ENCODE measurements at places on chromosomes 11 and 22. TPM values are rescaled to one million over a fixed set of nuclear protein-coding genes. Genes with fewer than 3 reads are reported as not detected.

- no peak for DNase-seq
Observed at GRCh38 chr22:50262973-50263617, 1.6 kb upstream of the MAPK12 start.

DNA sequence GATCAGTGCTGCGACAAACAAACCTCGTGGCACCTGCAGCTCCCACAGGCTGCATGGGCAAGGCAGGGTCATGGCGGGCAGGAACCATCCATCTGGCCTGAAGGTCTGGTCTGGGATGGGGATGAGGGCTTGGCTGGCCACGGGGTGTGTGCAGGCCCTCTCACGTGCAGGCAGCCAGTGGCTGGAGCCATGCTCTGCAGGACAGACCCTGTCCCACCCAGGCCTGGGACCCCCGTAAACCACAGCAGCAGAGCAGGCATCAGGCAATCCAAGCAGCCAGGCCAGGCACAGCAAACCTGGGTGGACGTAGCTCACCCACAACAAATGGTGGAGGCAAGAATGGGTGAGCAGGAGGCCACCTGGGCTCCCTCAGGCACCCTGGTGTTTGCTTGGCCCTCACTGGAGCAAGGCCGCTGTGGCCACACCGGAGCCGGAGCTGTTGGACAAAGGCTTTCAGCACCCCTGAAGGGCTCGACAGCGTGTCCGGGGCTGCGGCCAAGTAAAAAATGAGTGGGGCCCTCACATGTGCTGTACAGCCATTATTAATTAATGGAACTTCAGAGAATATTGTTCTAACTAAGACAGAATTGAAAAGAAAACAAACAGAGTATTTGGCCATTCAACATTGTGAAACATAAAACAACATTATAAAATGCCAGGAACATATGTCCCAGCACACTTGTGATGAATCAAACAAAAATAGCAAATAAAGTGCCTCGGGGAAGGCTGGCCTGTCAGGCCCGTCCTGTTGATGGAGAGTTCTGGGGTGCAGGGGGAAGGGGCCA, 24.0 kb upstream of the GNB1L start:
- no peak for DNase-seq

- no peak for DNase-seq
Observed at GRCh38 chr11:70756756-70757155, 358.4 kb downstream of the CTTN start.

DNA sequence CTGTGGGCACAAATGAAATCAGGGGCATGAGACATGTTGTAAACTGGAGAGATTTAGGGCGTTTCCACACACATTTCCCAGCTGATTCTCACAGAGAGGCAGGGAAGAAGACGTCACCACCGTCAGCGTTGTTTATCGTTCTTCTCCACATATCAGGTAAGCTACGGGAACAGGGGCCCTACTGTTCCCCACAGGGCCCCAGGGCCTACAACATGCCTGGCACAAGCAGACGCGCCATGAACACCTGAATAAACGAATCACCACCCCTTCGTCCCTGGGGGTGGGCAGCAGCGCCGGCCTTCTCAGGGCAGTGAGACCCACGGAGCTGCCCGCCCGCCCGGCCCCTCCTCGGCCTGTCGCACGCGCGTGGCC, 342 bp downstream of the EFCAB6 start:
- no peak for DNase-seq

DNA sequence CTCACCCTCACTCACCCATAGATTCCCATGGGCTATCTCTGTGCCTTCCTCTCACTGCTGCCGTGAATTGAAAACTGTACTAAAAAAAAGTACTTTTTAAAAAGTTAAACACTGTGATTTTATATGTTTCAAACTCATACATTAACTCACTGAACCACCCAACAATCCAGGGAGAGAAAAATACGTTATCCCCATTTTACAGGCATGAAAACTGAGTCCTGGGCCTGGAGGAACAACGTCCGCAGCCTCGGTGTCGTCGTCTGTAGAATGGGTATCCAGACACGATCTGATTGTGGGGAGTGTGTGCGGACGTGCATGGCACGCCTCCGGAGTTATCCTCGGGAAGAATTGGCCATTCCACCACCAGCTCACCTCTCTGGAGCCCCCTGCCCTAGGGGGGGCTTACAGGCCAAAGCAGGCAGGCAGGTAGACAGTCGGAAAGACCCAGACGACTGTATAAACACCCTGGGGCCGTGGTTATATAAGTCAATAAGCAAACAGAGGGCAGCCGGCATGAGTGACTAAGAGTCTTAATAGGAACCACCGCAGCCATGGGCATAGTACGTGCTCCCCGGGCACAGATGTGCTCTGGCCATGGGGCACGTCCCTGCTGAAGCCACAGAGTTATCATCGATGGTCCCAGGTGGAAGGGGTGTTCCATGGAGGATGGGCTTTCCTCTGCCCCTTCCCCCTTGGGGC, 7.1 kb upstream of the PDGFB start:
- DNase-seq = no peak

DNA sequence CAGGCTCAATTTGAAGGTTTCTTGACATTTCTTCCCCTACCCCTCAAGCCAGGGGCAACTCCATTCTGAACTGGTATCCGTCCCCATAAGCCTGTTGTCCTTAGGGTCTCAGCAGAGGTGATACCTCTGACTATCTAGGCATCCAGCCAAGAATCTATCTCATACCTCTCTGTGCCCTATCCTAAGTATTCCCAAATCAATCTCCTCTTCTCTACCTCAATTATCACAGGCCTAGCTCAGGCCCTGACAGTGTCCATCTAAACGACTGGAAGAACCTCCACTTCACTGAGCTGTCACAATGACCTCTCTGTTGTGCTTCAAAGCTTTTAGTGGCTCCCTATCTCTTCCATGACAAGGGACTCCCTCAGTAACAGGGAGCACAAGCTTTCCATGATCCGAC, 26.9 kb downstream of the HIRA start:
- DNase-seq = no peak

DNA sequence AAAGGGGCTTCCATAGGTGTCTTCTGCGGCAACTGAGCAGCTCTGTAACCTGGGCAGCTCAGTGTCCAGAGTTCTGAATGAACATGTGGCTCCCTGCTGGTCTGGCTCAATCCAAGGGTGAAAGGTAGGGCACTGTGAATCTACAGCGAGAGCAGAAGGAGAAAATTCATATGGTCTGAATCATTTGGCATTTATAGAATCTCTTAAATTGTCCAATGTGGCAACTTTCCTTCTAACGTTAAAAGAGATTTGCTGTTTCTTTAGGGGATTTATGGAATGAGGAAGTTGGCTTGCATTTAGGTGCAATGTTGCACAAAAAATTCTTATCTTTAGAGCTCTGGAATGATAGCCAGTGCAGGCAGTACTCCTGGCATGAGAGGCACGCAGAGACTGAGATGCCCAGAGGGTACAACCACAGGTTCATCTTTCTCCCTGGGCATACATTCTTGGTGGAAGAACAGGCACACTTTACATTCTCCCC, 17.0 kb downstream of the ATXN10 start:
- DNase-seq = no peak

DNA sequence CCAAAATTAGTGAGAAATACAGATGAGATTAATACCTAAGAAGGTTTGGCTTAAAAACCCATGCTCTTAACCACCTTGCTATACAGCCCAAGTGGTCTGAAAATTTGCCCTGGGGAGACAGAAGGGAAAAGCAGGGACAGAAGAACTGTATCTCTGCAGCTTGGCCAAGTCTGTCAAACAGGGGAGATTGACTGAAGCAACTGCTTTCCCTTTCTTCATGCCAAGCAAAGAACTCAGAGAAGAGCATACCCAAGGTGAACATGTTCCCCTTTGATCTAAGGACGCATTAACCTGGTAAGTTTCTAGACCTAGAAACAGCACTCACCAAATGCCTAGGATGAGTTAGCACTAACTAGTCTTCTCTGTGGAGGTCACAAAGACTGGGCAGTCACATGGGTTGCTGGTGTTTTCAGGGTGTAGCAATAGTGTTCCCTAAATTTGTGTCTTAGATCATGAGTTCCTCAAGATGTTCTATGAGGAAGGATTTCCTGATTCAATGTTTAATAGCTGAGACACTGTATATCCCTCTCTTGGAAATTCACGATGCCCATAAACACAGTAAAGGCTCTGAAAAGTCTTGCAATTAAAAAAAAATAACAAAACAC, 75.6 kb upstream of the GRAMD1B start:
- no peak for DNase-seq

GRCh38 chr11:61305417-61305816, 10.3 kb upstream of the VWCE start:
- no peak for DNase-seq

DNA sequence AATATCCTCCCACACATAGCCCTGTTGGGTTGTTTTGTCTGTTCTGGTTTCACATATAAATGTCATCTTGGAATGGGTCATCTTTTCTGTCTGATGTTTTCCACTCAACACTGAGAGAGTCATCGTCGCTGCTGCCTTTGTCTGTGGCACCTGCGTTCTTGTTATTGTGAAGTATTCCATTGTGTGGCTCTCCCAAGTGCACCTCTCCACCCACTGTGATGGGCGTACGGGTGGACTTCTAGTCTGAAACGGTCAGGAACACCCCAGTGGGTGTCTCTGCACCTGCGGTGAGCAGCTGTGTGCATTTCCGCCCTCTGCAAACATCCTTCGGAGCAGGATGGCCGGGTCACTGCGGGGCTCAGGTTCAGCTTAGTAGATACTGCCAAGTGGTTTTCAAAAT, 34.5 kb upstream of the RTL6 start:
- DNase-seq = no peak

DNA sequence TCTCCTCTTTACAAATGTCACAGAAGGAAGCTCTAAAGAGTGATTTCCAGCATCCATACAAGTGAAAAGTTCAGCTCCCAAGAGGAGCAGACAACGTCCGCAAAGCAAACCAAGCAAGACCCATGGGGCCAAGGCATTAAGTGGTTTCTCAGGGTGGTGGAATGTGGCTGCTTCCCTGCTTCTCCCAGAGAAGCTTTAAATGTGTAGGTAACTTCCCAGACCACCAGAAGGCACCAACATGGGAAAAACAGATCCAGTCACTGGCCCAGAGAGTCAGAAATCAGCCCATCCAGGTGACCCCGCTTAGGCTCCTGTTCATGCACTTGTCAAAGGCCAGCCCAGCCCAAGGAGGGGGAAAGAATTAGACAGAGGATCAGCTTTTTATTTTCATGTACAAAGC, 13.3 kb upstream of the PHF21A start:
- no peak for DNase-seq

GRCh38 chr11:693887-694562, 997 bp downstream of the DEAF1 start:
- no peak for DNase-seq

GRCh38 chr22:36835903-36836302, 19.1 kb upstream of the PVALB start:
- DNase-seq = no peak

GRCh38 chr11:282171-282570, 4.0 kb downstream of the NLRP6 start:
- no peak for DNase-seq

DNA sequence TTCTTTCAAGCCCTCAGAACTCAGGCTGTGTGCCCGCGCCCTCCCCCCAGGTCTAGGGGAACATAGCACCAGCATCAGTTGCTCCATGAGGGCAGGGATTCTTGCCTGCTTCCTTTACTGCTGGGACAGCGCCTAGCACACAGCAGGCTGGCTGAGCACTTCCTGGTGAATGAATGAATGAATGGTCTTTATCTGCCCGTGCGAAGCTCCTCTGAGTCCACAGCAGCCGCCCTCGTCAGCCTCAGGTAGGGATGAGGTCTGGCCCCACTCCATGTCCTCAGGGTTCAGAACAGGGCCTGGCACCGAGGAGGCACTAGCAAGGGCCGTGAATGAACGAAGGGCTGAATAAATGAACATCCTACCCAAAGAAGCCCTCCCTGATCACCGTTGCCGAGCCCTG, 27.3 kb downstream of the ARRB1 start:
- DNase-seq = no peak

GRCh38 chr11:122652495-122652894, 3.0 kb upstream of the UBASH3B start:
- DNase-seq = no peak

DNA sequence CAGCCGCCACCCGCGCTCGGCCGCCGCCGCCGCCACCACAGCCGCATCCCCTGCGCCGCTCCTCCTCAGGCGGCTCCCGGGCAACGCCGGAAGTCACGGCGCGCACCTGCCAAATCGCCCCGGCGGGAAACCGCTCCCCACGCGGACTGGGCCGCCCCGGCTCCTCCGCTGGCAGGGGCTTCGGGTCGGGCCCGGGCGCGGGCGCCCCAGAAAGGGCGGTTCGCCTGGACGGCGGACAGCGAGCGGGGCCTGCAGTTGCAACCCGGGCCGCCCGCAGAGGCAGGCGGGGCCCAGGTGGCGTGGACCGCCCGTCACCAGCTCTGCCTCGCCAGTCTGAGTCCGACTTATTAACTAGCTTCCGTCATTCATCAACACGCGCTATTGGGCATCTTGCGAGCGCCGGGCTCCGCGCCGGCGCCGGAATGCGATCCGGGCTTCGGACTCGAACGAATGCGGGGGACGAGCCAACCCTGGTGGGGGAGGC, at the start of gene HIRA:
Gene HIRA (minus strand): TSS at position 85 of the 484 bp plus-strand sequence. CDS start 257 bp downstream, outside the sequence.
- DNase-seq = no peak

DNA sequence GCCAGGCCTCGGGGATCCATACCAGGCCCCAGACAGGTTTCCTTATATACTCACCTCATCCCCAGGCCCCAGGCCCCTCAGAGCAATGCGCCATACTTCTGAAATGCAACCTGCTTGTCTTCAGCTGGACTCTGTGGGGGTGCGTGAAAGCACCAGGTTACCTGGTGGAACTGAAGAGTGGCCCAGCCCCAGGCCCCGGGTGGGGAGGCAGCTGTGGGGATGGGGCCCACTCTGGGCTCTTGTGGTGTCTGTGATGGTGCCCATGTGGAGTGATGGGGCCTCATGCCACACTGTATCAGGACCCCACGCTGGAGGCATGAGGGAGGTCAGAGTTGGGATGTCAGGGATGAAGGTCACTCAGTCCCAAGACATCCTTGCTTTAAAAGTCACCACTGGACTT, 999.0 kb downstream of the BRD1 start:
- DNase-seq = no peak

- DNase-seq = no peak
Observed at GRCh38 chr11:111444040-111444439, 65.0 kb upstream of the POU2AF1 start.

- no peak for DNase-seq
Observed at GRCh38 chr11:10304495-10305261, at the start of gene ADM. Gene ADM (plus strand): TSS chr11:10305073. CDS start chr11:10305701, 628 bp downstream.

- no peak for DNase-seq
Observed at GRCh38 chr22:45930324-45930723, 46.6 kb downstream of the WNT7B start.

SCN3B gene
- 0.39 TPM for total RNA-seq

XKR3 gene
- total RNA-seq = not detected

ANO5 gene
- total RNA-seq = 4.7 TPM

ELMOD1 gene
- total RNA-seq = 0.53 TPM

TAF10 gene
- 36.2 TPM for total RNA-seq

NUP98 gene
- total RNA-seq = 165 TPM

FGF19 gene
- not detected for total RNA-seq

MGAT3 gene
- not detected for total RNA-seq

RIBC2 gene
- total RNA-seq = 0.86 TPM

HEPHL1 gene
- not detected for total RNA-seq

OR51E1 gene
- total RNA-seq = not detected

Measured in pulmonary artery endothelial cell (primary cell).